ENCODE measurements at places on chromosomes 12 and 14.

GRCh38 chr12:65308006-65308405 lies 29.5 kb downstream of the MSRB3 start:
- H3K27me3 ChIP-seq, result no peaks in the 10 kb centered on the region
- no peak overlapping the region for H3K4me3 ChIP-seq
- H3K36me3 ChIP-seq, result no peaks in the 10 kb centered on the region
- no peak for DNase-seq
- no peaks in the 10 kb centered on the region for H3K4me1 ChIP-seq
- no peak overlapping the region for H3K27ac ChIP-seq

- no peaks in the 10 kb centered on the region for H3K36me3 ChIP-seq
- H3K4me3 ChIP-seq, result no peak overlapping the region
- H3K27me3 ChIP-seq, result no peaks in the 10 kb centered on the region
- DNase-seq, result no peak
- no peak overlapping the region for H3K27ac ChIP-seq
These were observed 23.6 kb downstream of the RHOF start for GRCh38 chr12:121769831-121770301.

- no peaks in the 10 kb centered on the region for H3K27me3 ChIP-seq
- no peaks in the 10 kb centered on the region for H3K4me1 ChIP-seq
- no peak for DNase-seq
- H3K27ac ChIP-seq, result no peak overlapping the region
These were observed 121.3 kb downstream of the SLC25A21 start for GRCh38 chr14:37051153-37051552.

- no peaks in the 10 kb centered on the region for H3K36me3 ChIP-seq
- H3K27ac ChIP-seq, result no peak overlapping the region
- no peak for DNase-seq
These were observed 239.4 kb upstream of the PDE3A start for GRCh38 chr12:20128928-20129327.

- H3K27me3 ChIP-seq, result no peaks in the 10 kb centered on the region
- H3K4me1 ChIP-seq, result no peaks in the 10 kb centered on the region
- H3K36me3 ChIP-seq, result no peaks in the 10 kb centered on the region
- no peak overlapping the region for H3K4me3 ChIP-seq
- DNase-seq, result no peak
These were observed 78.8 kb downstream of the FGD4 start for GRCh38 chr12:32478166-32478565.

GRCh38 chr12:101945369-101946232 lies 68.2 kb downstream of the DRAM1 start:
- H3K27ac ChIP-seq, result no peak overlapping the region
- no peak overlapping the region for H3K4me3 ChIP-seq
- peak; percentile 41 for DNase-seq
- H3K27me3 ChIP-seq, result no peaks in the 10 kb centered on the region
- no peaks in the 10 kb centered on the region for H3K4me1 ChIP-seq
- no peaks in the 10 kb centered on the region for H3K36me3 ChIP-seq

- H3K4me3 ChIP-seq, result no peak overlapping the region
- H3K4me1 ChIP-seq, result no peaks in the 10 kb centered on the region
- no peak overlapping the region for H3K27ac ChIP-seq
- H3K36me3 ChIP-seq, result no peaks in the 10 kb centered on the region
These were observed 12.8 kb upstream of the ACVR1B start for GRCh38 chr12:51938726-51939125.

DNA sequence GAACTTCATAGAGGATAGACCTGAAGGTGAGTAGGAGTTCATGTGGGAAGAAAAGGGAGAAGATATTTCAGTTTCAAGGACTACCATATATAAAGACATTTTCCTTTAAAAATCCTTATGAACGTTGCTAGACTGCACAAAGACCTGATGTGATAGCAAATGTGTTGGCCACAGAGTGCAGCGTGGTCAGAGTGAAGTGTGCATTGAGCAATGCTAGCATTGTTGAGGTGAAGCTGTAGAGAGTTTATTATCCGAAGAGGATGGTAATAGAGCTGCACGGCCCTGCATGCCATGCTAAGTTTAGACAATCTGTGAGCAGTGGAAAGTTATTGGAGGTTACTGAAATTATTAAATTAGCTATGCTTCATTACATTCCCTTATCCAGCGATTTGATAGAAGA lies 413.0 kb downstream of the CCDC91 start:
- H3K27ac ChIP-seq, result no peak overlapping the region
- no peaks in the 10 kb centered on the region for H3K4me1 ChIP-seq
- H3K4me3 ChIP-seq, result no peak overlapping the region
- DNase-seq, result no peak

GRCh38 chr12:93079271-93079670 lies 150.2 kb upstream of the EEA1 start:
- no peaks in the 10 kb centered on the region for H3K27me3 ChIP-seq
- no peak overlapping the region for H3K4me3 ChIP-seq
- no peak overlapping the region for H3K27ac ChIP-seq
- DNase-seq, result no peak
- H3K4me1 ChIP-seq, result no peaks in the 10 kb centered on the region

DNA sequence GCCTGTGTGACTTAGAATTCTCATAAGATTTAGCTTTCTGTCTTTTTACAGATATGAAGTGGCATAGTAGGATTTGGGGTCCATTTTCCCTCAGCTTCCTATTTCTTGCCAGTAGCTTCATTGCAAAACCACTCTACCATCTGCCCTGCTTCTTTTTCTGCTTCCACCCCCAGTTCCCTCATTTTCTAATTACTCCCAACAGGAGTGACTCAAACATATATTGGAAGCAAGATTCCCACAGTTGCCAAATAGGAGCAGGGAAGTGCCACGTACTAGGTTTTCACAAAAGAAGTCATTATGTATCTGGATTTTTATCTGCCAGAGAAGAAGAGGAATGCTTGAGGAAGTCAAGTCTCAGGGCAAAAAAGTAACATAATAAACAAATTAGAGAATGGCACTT lies 64.1 kb downstream of the ANO4 start:
- no peaks in the 10 kb centered on the region for H3K4me1 ChIP-seq
- DNase-seq, result no peak
- no peak overlapping the region for H3K4me3 ChIP-seq
- H3K27ac ChIP-seq, result no peak overlapping the region
- H3K27me3 ChIP-seq, result no peaks in the 10 kb centered on the region
- no peaks in the 10 kb centered on the region for H3K36me3 ChIP-seq

GRCh38 chr12:22670762-22671161 lies 45.8 kb downstream of the ETNK1 start:
- no peaks in the 10 kb centered on the region for H3K4me1 ChIP-seq
- DNase-seq, result no peak
- H3K27me3 ChIP-seq, result no peaks in the 10 kb centered on the region

DNA sequence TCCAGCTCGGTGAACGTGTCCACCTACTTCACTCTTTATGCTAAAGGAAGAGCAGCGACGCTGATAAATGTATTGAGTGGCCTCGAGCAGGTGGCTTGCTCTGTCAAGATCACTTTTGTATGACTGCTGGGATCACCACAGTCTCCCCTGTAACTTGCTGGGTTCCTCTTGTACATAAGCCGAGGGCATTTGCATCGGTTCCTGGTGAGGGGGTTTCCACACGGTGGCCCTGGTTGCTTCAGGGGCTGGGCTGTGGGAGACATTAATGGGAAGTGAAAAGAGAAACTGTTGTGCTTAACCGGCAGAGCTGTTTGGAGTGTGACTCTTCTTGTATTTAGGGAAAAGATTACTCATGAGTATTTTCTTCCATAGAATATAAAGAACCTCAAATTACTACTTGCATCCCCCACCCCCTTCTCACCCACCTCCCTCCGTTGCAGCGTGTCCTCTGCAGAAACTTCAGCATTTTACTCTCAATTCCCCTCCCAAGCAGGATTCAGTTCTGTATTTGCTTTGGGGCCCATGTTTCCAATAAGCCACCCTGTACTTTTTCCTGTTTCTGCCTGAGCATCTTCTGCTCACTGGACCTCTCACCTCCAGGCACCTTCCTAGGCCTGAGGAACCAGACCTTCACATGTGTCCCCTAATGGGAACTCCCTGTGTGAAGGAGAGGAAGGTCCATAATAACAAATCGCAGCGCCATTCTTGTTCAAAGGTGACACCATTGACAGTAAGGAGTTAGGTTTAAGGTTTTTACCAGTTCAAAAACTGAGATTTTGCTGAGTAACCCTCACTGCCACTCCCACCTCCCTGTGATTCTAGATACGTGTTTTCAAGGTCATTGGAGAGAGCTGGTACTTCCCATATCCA lies 187.0 kb downstream of the ETV6 start:
- H3K27ac ChIP-seq, result peak overlapping the region; percentile 27
- H3K4me1 ChIP-seq, result peaks cover 30% of the 10 kb centered on the region
- no peak for DNase-seq
- no peaks in the 10 kb centered on the region for H3K36me3 ChIP-seq
- no peak overlapping the region for H3K4me3 ChIP-seq

- no peaks in the 10 kb centered on the region for H3K4me1 ChIP-seq
- peaks cover 3% of the 10 kb centered on the region for H3K27me3 ChIP-seq
- peak overlapping the region; percentile 36 for H3K4me3 ChIP-seq
- no peak for DNase-seq
- H3K27ac ChIP-seq, result no peak overlapping the region
These were observed 393 bp downstream of the SYT1 start for GRCh38 chr12:78864870-78865463.

- no peaks in the 10 kb centered on the region for H3K36me3 ChIP-seq
- H3K4me3 ChIP-seq, result no peak overlapping the region
- H3K27me3 ChIP-seq, result no peaks in the 10 kb centered on the region
- no peaks in the 10 kb centered on the region for H3K4me1 ChIP-seq
These were observed 8.2 kb upstream of the BCL11B start for GRCh38 chr14:99280066-99280731.

GRCh38 chr12:47819896-47820630 lies at the start of gene HDAC7:
TSS of gene HDAC7 (minus strand) at chr12:47819903. CDS start at chr12:47819785, 118 bp downstream.
- peak within 1 kb of the TSS; percentile 94 for H3K27ac ChIP-seq
- H3K27me3 ChIP-seq, result no peaks in the 10 kb centered on the region
- H3K4me1 ChIP-seq, result peaks cover 4% of the 10 kb centered on the region
- no peaks in the 10 kb centered on the region for H3K36me3 ChIP-seq

- H3K27ac ChIP-seq, result peak overlapping the region; percentile 91
- H3K4me1 ChIP-seq, result peaks cover 11% of the 10 kb centered on the region
- no peaks in the 10 kb centered on the region for H3K27me3 ChIP-seq
- H3K4me3 ChIP-seq, result no peak overlapping the region
- H3K36me3 ChIP-seq, result no peaks in the 10 kb centered on the region
These were observed 2.3 kb upstream of the SCNN1A start for GRCh38 chr12:6377667-6377994.

- H3K36me3 ChIP-seq, result no peaks in the 10 kb centered on the region
- no peak for DNase-seq
- H3K27me3 ChIP-seq, result no peaks in the 10 kb centered on the region
- no peak overlapping the region for H3K27ac ChIP-seq
- no peaks in the 10 kb centered on the region for H3K4me1 ChIP-seq
These were observed 589.3 kb downstream of the BCL11B start for GRCh38 chr14:98682726-98683125.

DNA sequence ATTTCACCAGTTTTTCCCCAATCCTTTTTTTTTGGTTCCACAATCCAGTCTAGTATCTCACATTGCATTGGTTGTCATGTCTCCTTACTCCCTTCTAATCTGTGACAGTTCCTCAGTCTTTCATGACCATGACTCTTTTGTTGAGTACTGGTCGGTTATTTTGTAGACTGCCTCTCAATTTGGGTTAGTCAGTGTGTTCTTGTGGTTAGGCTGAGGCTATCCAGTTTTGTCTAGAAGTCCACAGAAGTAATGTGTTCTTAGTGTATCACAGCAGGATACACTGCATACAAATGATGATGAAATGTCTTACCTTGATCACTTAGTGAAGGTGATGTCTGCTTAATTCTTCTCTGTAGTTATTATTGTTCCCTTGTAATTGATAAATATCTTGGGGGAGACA lies 24.8 kb downstream of the PELI2 start:
- H3K27ac ChIP-seq, result no peak overlapping the region
- no peaks in the 10 kb centered on the region for H3K36me3 ChIP-seq
- no peak for DNase-seq
- H3K4me1 ChIP-seq, result no peaks in the 10 kb centered on the region
- no peak overlapping the region for H3K4me3 ChIP-seq

DNA sequence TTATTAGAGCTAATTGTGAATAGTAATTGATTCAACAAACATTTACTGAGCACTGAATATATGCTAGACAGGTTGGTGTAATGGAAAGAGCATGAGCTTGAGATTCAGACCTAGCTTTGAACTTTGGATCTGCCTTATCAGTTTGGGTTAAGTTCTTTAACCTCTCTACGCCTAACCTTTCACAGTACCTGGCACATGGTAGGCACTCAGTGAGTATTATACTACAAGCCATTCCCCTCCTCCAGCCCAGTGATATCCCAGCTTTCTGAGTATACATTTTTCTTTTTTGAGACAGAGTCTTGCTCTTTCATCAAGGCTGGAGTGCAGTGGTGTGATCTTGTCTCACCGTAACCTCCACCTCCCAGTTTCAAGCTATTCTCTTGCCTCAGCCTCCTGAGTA lies 32.0 kb downstream of the FAM177A1 start:
- no peaks in the 10 kb centered on the region for H3K27me3 ChIP-seq
- no peak overlapping the region for H3K4me3 ChIP-seq
- H3K4me1 ChIP-seq, result no peaks in the 10 kb centered on the region
- H3K27ac ChIP-seq, result no peak overlapping the region

DNA sequence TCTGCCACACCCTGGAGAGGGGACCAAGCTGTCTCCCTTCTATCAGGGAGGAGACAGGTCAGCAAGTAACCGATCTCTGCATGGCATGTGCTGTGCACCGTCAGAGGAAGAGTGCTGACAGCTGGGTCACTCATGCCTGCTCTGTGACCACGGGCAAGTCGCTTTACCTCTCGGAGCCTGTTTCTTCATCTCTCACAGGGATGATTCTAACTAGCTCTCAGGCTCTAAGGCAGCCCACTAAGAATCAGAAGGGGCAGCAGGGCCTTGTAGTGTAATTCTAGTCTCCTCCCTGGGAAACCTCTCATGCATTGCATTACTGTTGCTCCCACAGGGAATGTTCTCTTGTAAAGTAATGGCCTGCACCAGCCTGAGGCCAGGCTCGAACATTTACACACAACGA lies 11.9 kb downstream of the CD9 start:
- no peaks in the 10 kb centered on the region for H3K36me3 ChIP-seq
- H3K27me3 ChIP-seq, result no peaks in the 10 kb centered on the region
- no peak overlapping the region for H3K4me3 ChIP-seq
- no peak for DNase-seq
